Naive thymus-derived CD8-positive, alpha-beta T cell (primary cell): ENCODE measurements at places on chromosomes 6 and 20.

DNA sequence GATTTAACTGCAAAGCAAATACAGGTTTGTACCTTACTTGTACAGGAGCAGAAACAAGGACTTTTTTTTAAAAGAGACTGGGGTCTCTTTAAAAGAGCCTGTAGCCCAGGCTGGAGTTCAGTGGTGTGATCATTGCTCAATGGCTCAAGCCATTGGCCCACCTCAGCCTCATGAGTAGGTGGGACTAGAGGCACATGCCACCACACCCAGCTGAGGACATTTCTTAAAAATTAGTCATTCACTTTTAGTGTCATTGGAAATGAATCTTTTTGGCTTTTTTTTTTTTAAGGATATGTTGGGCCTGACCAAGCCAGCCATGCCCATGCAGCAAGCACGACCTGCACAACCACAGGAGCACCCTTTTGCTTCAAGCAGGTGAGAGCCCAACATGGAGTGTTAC lies 16.9 kb downstream of the SEC23B start:
- no peak for DNase-seq

- DNase-seq = no peak
Measured at GRCh38 chr6:27830212-27830599, 82.0 kb downstream of the OR2B2 start.

DNA sequence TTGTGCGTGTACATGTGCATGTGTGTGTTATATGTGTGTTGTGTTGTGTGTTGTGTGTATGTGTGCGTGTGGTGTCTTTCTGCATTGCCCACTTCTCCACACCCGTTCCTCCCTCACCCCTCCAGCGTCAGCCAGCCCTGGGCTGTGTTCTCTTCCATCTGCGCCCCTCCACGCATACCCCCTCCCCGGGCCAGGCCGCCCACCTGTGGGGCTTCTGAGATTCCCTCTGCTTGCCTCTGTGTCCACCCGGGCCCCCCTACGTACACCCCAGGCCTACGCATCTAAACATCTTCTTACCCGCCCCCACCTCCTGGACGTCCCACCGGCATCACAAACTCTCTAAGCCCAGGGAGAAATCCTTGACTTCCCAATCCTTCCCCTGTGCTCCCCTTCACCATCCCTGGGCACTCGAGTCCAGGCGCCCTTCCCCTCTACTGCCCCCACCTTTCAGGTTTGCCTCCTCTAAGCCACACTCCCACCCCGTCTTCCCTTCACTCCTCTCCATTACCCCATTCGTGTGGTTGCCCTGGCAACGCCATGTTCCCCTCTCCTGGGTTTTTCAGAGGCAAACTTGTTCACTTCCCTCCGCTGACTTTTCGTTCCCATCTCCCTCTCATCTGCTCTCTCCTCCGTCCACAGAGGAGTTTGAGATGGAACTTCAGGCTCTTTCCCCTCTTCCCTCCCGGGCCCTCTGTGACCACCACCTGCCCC lies 81.7 kb upstream of the NNAT start:
- no peak for DNase-seq

GRCh38 chr6:52641388-52641787 lies 29.5 kb upstream of the TMEM14A start:
- DNase-seq = no peak

- no peak for DNase-seq
Measured at GRCh38 chr20:33684533-33685327, 1.5 kb downstream of the E2F1 start.
